ENCODE measurements at places on chromosomes 1 and 21. TPM values are rescaled to one million over a fixed set of nuclear protein-coding genes. Genes with fewer than 3 reads are reported as not detected.

RHBG gene
- not detected for total RNA-seq

FBLIM1 gene
- 191 TPM for total RNA-seq

ANGEL2 gene
- 21.2 TPM for total RNA-seq

NPHS2 gene
- not detected for total RNA-seq

SPTA1 gene
- total RNA-seq = not detected

LRRC38 gene
- total RNA-seq = not detected

LAX1 gene
- total RNA-seq = not detected

S100A13 gene
- 98.4 TPM for total RNA-seq

RER1 gene
- total RNA-seq = 175 TPM

CELA3A gene
- total RNA-seq = not detected

RABGAP1L gene
- total RNA-seq = 28.3 TPM

ZSWIM5 gene
- 0.51 TPM for total RNA-seq

KMO gene
- total RNA-seq = not detected

AMY1B gene
- total RNA-seq = not detected

Measured in chondrocyte (in vitro differentiated cells).